ENCODE measurements at places on chromosomes 13 and 19.

DNA sequence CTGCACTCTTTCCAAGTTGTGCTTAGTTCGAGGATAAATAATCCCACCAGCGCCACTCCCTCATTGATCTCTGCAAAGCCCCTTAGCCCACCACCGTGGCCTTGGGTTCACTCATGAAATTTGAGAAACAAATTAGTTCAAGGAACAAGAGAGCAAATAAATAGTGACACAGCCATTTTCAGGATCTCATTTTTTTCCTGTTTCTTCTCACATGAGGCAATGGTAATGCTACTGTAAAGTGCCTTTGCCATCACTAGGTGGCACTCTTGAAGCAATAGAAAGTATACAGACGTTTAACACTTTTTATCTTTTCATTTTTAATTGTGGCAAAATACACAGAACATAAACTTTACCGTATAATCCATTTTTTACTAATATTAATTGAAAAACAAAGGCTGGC lies 76.8 kb upstream of the ZNF835 start:
- H3K27me3 ChIP-seq = no peaks in the 10 kb centered on the region
- DNase-seq = no peak
- no peak overlapping the region for H3K4me3 ChIP-seq
- H3K27ac ChIP-seq = no peak overlapping the region

GRCh38 chr13:112510987-112511685 lies 76.8 kb downstream of the TUBGCP3 start:
- H3K27ac ChIP-seq = no peak overlapping the region
- H3K36me3 ChIP-seq = peaks cover 72% of the 10 kb centered on the region
- no peak for DNase-seq
- no peak overlapping the region for H3K4me3 ChIP-seq
- H3K4me1 ChIP-seq = no peaks in the 10 kb centered on the region

GRCh38 chr19:10003271-10003670 lies 7.0 kb downstream of the COL5A3 start:
- no peak overlapping the region for H3K27ac ChIP-seq
- H3K36me3 ChIP-seq = no peaks in the 10 kb centered on the region
- no peak overlapping the region for H3K4me3 ChIP-seq
- H3K27me3 ChIP-seq = no peaks in the 10 kb centered on the region
- DNase-seq = no peak
- H3K4me1 ChIP-seq = peaks cover 44% of the 10 kb centered on the region

GRCh38 chr19:19602136-19602712 lies 16.3 kb downstream of the PBX4 start:
- no peaks in the 10 kb centered on the region for H3K27me3 ChIP-seq
- H3K27ac ChIP-seq = peak overlapping the region; percentile 36
- no peaks in the 10 kb centered on the region for H3K36me3 ChIP-seq
- peaks cover 5% of the 10 kb centered on the region for H3K4me1 ChIP-seq
- no peak for DNase-seq

DNA sequence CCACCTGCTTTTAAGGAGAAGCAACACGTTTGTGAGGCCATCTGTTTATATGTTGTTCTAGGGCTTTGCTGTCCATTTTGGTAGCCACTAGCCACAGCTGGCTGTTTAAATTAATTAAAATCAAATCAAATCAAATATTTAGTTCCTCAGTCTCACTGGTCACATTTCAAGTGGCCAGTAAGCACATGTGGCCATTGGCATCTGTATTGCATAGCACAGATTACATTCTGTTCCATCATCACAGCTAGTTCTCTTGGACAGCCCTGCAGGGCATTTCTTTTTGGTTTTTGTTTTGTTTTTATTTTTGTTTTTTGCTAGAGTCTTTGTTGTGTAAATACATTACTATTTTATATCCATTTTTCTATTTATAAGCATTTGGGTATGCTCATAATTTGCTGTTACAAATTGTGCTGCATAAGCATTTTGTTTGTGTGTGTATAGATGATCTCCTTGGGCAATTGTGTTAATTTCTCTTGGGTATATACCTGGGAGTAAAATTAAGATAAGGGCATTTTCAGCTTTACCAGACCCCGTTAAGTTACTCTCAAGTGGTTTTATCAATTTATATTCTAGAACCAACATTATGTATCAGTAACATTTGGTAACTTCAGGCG lies 31.3 kb downstream of the SAE1 start:
- H3K27ac ChIP-seq = no peak overlapping the region
- peaks cover 28% of the 10 kb centered on the region for H3K4me1 ChIP-seq
- no peaks in the 10 kb centered on the region for H3K27me3 ChIP-seq
- no peak for DNase-seq

DNA sequence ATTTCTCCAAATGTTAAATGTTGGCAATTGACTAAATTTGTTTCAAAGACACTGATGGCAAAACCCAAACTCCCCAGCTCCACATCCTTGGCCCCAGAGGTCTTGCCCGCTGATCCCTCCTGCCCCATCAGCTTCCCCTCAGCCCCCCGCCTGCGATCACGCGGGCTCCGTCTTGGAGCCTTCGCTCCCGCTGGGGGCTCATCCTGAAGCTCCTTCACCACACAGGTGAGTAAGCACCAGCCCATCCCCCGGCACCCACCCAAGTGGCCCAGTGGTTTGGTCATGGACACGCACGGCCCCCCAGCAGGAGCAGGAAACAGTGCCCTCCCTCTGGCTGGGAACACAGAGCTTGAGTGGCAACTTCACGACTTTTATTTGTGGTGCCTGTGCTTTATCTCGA lies 14.9 kb downstream of the EPS8L1 start:
- peaks cover 20% of the 10 kb centered on the region for H3K4me1 ChIP-seq
- H3K27ac ChIP-seq = no peak overlapping the region
- no peak overlapping the region for H3K4me3 ChIP-seq
- no peak for DNase-seq
- H3K27me3 ChIP-seq = no peaks in the 10 kb centered on the region

GRCh38 chr19:35268536-35269437 lies at the start of gene USF2:
Gene USF2, plus strand, starts transcription at chr19:35268962. Its CDS starts 140 bp downstream, at chr19:35269102.
- no peaks in the 10 kb centered on the region for H3K27me3 ChIP-seq
- peak within 1 kb of the TSS; percentile 69 for H3K4me3 ChIP-seq
- peaks cover 79% of the 10 kb centered on the region for H3K4me1 ChIP-seq
- DNase-seq = no peak

DNA sequence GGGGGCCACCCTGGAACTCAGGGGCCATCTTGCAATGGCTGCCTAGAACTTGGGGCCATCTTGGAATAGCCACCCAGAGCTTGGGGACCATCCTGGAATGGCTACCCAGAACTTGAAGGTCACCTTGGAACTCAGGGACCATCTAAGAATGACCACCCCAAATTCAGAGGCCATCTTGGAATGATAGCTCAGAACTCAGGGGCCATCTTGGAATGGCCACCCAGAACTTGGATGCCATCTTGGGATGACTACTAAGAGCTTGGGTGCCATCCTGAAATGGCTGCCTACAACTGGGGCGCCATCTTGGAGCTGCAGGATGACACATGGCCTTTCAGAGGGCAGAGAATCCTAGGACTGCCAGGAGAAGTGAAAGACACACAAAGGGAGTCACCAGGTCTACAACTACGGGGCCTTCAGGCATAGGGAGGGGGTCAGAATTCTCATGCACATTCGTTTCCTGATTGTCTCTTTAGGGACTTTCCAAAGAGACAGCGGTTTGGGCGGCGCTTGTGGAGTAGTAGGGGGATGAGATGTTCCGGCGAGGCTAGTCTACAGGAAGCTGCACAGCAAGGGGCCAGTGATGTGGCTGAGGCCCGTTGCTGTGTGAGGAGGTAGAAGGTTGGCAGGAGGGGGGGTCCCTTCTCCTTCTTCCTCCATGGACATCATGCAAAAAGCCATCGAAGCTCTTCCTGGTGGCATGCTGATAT lies 125.0 kb downstream of the IER2 start:
- no peaks in the 10 kb centered on the region for H3K4me1 ChIP-seq
- no peak for DNase-seq
- H3K4me3 ChIP-seq = no peak overlapping the region
- H3K36me3 ChIP-seq = no peaks in the 10 kb centered on the region

- H3K4me3 ChIP-seq = no peak overlapping the region
- no peak for DNase-seq
- H3K27me3 ChIP-seq = no peaks in the 10 kb centered on the region
- no peaks in the 10 kb centered on the region for H3K36me3 ChIP-seq
These were observed 48.8 kb upstream of the TPM4 start for GRCh38 chr19:16027528-16027927.

DNA sequence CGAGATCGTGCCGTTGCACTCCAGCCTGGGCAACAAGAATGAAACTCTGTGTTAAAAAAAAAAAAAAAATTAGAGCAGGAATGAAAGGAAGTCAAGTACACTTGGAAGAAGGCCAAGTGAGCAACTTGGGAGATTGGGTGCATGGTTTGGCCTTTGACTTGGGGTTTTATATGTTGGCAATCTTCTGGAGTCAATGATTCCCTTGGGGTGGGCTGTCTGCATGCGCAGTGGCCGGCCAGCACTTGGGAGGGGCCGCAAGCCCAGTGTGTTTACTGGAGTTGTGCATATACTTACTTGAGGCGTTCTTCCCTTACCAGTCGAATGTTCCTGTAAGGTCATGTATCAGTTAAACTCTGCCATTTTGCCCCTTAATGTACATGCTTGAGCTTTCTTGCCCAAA lies 103.9 kb downstream of the FAM216B start:
- H3K4me1 ChIP-seq = peaks cover 9% of the 10 kb centered on the region
- H3K27ac ChIP-seq = no peak overlapping the region
- no peaks in the 10 kb centered on the region for H3K27me3 ChIP-seq
- no peaks in the 10 kb centered on the region for H3K36me3 ChIP-seq

DNA sequence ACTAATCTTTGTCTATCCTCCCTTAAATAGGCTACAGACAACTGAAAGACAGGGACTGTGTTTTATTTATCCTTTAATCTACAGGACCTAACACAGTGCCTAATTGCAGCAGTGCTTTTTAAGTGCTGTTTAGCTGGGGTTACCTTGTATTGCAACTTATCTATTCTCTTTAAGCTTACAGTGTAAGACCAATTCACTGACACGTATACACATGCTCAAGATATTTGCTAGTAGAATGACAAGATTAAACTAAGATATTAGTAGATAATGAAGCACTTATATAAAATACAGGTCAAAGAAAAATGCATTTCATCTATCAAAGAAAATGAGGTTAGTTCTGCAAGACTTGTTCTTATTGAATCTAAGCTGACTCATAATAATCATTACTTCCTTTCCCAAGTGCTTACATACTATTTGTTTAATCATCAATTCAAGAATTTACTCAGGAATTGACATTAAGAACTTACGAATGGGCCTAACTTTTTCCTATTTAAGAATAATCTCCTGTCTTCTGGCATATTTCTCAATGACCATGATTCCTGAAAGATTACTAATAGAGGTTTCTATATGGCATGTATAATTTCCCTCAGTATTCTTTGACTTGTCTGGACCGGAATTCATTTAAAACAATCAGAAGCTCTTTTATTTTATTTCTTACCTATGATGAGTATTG lies 75.8 kb upstream of the MAB21L1 start:
- H3K36me3 ChIP-seq = no peaks in the 10 kb centered on the region
- no peak overlapping the region for H3K4me3 ChIP-seq

DNA sequence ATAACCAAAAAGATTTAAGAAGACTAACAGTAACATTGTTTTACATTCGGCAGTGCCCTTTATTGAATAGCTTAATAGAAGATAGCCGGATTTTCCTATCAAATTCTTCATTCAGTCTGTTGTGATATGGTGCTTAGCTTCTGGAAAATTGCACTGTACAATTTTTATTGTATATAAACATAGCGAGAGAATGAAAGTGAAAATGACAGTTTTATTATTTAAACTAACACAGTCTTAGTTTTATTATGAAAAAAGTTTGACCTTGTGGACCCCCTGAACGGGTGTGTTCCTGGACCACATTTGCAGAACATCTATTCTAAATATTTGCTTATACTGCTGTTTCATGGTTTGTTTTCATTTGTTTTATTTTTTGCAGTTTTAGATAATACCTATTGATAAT lies 8.6 kb downstream of the ITM2B start:
- H3K27ac ChIP-seq = peak overlapping the region; percentile 13
- no peaks in the 10 kb centered on the region for H3K27me3 ChIP-seq
- DNase-seq = no peak
- H3K36me3 ChIP-seq = peaks cover 54% of the 10 kb centered on the region

DNA sequence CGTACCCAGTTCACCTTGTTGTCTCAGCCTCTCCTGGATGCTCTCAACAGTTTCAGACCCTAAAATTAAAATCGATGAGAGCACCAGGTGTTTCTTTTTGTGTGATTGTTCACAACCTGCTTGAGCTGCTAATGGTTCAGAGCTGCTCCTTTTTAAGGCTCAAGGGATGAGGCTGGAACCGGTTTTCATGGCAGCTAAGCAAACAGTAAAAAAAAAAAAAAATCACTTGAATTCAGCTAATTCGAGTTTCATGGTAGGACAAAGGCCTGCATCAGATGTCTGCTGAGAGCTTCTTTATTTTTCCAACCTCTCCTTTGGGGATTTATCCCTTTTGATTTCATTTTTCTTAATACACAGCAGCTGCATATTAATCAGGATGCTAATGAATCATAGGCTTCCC lies 6.5 kb downstream of the SYCE2 start:
- no peaks in the 10 kb centered on the region for H3K27me3 ChIP-seq
- peaks cover 22% of the 10 kb centered on the region for H3K4me1 ChIP-seq
- no peak for DNase-seq
- no peaks in the 10 kb centered on the region for H3K36me3 ChIP-seq
- H3K4me3 ChIP-seq = peak overlapping the region; percentile 29

DNA sequence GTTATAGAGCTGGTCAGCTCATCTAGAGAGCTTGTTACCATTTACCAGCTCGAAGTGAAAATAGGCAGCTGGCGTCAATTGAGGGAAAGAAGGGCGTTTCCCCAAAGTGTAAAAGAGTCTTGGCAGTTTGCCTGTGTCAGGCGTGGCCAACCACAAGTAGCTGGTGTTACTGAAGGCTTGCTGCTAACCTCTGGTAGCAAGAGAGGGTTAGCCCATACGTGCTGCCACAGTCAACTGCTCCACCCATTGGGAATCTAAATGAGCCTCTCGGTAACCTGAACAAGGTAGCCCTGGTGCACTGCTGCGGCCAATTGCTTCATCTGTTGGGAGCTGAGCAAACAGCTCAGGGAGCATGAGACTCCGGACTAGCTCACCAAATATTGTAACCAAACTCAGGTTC lies 314.9 kb upstream of the SLITRK5 start:
- no peak overlapping the region for H3K4me3 ChIP-seq
- H3K36me3 ChIP-seq = no peaks in the 10 kb centered on the region
- no peak for DNase-seq
- no peaks in the 10 kb centered on the region for H3K4me1 ChIP-seq
- H3K27me3 ChIP-seq = no peaks in the 10 kb centered on the region
- H3K27ac ChIP-seq = no peak overlapping the region

DNA sequence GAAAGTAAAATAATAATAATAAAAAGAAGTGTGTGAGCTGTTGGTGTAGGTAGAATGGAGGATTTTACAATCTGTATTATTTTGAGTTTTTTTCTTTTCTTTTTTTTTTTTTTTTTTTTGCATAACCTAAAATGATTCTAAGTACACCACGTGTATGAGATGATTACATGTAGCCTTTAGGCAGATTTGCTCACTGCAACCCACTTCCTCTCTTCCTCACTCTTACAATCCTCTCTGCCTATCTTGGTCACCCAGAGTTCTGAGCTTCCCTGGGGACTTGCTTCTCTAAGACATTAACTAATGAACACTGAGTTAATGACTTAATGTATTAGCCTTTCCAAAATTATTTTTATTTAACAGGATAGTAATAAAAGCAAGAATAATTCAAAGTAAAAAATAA lies 1169.6 kb downstream of the EFNB2 start:
- H3K36me3 ChIP-seq = no peaks in the 10 kb centered on the region
- no peak overlapping the region for H3K4me3 ChIP-seq
- no peaks in the 10 kb centered on the region for H3K27me3 ChIP-seq
- H3K27ac ChIP-seq = no peak overlapping the region
- H3K4me1 ChIP-seq = no peaks in the 10 kb centered on the region

GRCh38 chr13:97258801-97259200 lies 36.7 kb downstream of the MBNL2 start:
- no peaks in the 10 kb centered on the region for H3K36me3 ChIP-seq
- H3K27ac ChIP-seq = peak overlapping the region; percentile 14
